Stimulated activated CD8-positive, alpha-beta memory T cell treated with anti-CD3 and anti-CD28 coated beads, Interleukin-4, amount 100 ng/mL, for 1 hour (primary cell): ENCODE measurements at places on chromosomes 3 and 15.

GRCh38 chr3:50419595-50420370 is 60.5 kb upstream of the TMEM115 start:
- no peak for DNase-seq

GRCh38 chr3:192855434-192855833 is 62.2 kb downstream of the MB21D2 start:
- DNase-seq, result no peak

DNA sequence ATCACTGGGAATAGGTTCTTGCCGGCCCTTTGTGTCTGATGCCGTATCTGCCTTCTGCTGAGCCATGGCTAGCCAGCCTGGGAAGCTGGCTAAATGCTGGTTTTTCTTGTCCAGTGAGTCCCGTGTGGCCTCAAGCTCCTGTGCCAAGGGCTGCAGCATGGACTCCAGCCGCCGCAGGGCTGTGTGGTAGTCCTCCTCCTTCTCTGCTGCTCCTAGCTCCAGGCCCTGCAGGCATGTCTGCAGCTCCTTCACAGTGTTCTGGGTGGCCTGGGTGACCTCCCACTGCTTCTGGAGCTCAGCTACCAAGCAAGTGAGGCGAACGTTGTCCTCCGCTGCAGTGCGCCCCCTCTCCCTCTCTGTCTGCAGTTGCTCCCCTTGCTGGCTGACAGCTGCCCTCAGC is 24.9 kb downstream of the CXCR6 start:
- no peak for DNase-seq

- DNase-seq, result no peak
These were observed 24.0 kb upstream of the SPTSSB start for GRCh38 chr3:161395115-161396012.

DNA sequence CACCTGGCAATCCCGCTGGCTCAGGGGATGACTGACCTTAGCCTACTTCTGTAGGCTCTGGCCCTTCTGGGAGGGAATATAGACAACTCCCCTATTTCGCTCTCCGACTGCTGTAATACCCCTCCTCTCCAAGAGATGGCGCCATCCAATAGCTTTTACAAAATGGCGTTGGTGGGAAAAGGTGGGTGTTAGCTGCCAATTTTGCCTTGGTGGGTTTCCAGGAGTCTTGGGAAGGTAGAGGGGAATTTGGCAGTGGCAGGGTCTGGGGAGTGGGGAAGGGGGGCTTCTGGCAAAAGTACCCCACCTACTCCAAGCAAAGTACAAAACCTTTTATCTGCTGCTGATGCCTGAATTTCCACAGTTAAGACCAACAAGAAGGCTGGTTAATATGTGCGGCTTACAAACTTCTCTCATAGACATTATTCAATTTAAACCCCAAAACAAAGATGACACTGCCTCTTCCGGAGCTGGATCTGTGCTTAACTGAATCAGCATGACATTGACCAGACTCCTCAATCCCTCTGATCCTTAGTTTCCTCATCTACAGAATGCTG is 62.1 kb downstream of the RASGRF1 start:
- no peak for DNase-seq

DNA sequence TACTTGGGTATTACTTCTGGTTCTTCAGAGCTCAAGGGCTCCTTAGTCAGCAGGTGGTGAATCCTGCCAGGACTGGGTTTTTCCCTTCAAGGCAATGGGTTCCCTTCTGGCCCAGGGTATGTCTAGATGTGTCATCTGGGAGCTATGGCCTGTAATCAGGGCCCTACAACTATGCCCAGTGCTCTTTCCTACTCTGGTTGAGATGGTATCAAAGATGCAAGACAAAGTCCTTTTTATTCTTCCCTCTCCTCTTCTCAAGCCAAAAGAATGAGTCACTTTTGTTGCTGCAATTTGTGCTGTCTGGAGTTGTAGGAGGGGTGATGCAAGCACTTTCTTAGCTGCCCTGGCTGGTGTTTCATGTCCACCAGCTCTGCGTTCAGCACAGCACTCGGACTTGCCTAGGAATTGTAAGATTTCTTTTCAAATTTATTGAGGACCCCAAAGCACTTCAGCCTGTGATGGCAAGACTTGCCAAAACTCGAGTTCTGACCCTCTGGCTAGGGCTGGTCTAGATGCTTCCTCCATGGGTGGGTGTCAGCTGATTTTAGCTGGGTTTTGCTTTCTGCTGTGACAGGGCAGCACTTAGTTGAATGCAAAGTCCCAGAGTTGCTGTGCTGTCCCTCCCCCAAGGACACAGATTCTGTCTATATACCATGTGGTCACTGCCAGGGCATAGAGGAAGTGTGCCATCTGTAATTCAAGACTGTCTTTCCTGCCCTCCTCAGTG is 129.2 kb upstream of the CBLB start:
- no peak for DNase-seq

- DNase-seq, result no peak
These were observed 38.1 kb upstream of the SPPL2A start for GRCh38 chr15:50803479-50804180.

DNA sequence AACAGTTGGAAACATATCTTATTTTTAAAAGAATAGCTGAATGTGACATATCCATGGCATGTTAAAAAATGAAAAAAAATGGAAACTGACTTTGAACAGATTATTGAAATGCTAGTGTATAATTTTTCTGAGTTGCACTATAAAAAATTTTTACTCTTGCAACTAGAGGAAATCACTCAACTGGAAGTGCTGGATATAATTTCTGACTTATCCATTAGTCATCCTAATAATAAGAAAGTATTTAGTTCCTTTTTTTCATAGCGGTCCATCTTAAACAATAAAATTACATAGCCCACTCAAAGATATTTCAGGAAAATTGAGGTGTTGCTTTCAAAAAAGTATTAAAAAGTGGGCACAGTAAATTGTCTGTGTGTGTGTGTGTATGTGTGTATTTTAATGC is 80.7 kb downstream of the MBNL1 start:
- no peak for DNase-seq
